ENCODE measurements at places on chromosomes 7 and 10.

DNA sequence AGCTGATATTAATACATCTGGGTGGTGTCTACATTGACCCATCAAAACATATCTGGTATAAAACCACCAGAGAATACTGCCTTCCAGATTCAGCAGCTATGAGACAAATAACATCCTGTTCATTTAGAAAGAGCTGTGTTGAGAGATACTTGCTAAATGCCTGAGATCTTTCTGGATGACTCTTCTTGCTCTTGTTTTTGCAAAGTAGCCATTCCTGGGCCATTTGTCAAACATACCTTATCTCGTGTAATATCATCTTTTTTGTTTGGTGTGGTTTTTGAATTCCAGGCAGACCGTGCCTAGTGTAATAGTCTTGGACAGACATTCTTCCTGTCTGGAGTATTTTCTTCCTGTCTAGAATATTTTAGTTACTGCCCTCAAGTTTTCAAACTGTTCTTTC lies 74.7 kb upstream of the PRR15 start:
- no peak for DNase-seq

DNA sequence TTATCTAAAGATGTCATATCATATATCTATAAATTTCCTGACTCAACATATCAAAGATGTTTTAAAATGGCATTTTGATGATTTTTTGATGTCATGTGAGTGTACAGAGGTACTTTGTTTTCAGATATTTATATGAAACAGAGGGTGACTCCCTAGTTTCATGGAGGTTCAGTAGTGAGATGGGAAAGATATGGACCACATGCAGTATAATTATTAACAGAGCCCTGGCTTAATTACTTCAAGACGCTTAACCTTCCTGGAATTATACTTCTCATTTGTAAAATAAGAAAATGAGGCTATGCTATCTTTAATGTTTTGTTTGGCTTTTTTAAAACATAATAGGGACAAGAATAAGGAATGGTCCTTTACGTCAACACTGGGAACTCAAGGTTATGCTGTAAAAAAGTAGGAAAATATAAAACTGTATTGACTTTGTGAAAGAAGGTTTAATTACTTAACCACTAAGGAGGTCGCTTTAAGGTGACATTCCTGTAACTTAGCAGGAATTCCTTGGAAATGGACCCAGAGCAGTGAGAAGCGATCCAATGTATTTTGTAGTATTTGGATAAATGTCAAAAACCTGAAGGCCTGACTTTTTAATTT lies 821.0 kb upstream of the IGFBP3 start:
- DNase-seq, result no peak

GRCh38 chr7:7156663-7157062 lies 25.7 kb upstream of the C1GALT1 start:
- no peak for DNase-seq

DNA sequence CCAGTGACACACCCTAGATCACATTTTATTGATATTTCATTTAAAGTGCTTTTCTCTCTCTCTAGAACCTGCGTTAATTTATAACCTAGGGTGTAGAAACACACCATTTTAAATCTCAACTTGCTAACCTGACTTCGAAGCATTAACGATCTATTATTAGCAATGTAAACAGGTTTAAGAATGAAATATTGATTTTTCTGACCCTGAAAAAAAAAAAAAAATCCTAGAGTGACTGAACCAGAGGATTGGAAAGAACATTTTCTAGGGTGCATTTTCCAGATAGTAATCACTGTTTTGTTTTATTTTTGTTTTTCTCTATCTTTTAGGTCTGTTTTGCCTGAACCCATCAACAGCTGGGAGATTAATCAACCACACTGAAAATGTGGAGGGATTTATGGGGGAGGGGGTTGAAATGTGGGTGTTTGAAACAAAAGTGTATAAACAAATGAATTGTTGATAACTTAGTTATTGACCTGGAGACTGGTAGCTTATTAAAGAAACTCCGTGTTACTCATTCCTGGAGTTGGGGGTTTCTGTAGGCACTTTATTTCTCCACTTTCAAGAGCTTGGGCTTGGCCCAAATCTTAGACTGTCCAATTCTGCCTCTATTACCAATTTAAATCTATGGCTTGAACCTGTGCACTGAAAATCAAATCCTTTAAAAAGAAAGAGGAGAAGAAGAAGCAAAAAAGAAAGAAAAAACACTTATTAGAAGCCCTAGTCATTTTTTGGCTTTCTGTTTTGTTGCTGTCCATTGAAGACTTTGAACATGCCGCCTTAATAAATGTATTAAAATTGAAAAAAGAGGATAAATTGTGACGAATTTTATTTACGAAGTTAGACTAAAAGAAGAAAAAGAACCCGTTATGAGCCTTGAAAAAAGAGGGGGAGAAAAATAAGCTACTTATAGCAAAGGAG lies 2.8 kb downstream of the HOXA2 start:
- DNase-seq, result no peak

GRCh38 chr7:19026888-19027287 lies 90.5 kb downstream of the TWIST1 start:
- no peak for DNase-seq

GRCh38 chr10:24723386-24723787 lies 300 bp downstream of the ARHGAP21 start:
- DNase-seq, result peak; percentile 56

GRCh38 chr7:93055543-93056107 lies 62.2 kb downstream of the SAMD9 start:
- DNase-seq, result peak; percentile 46

DNA sequence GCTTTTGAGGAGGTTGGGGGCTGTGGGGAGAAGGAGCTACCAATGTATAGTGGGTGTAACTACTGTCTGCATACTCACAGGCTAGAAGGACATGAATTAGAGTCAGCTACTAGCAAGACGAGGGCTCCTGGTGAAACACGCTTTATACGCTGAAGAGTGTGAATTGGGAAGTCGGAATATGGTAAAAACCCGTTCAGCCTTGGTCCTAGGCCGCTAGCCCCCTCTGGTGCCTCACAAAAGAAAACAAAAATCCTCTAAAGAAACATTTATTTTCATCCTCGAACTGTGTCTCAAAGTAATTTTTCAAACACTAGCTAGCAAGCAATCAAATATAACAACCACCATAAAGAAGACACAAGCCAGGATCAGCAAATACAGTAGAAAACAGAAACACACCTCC lies 338.1 kb upstream of the SEMA3C start:
- peak; percentile 30 for DNase-seq

- peak; percentile 72 for DNase-seq
Measured at GRCh38 chr7:134891262-134891695, 95.0 kb upstream of the AGBL3 start.

DNA sequence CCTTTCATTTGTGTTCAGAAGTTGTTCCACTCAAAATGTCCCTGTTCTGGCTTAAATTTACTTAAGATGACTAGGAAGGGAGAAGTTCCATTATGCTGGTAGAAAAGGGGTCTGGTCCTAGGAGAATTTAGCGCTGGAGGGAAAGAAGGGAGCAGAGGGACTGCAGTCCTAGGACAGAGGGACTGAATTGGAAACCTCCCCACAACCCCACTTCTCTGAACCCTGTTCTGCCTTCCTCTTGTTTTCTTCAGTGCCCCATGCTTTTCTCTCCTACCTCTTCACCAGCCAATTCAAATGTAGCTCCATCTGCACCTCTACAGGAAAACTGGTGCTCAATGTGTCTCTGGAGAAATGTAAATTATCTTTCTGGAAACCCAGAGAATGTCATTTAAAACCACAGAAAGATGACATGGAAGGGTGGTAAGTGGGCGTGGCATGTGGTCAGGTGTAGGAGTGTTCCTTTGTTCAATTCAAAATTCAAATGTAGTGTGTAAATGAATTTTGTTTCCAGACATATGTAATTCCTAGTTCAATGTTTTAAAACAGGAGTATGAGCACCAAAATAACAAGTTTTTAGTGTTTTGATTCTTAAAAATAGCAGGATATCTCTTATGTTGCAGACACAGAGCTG lies 24.0 kb upstream of the RHOBTB1 start:
- DNase-seq, result no peak
